ENCODE measurements at places on chromosomes 11 and 22.

GRCh38 chr11:64249563-64250414, 1.5 kb upstream of the PLCB3 start:
- no peak for DNase-seq

GRCh38 chr11:75004215-75004614, 15.5 kb downstream of the NEU3 start:
- no peak for DNase-seq

GRCh38 chr11:75563978-75564552, 2.0 kb downstream of the SERPINH1 start:
- DNase-seq = peak; percentile 91

- no peak for DNase-seq
Measured at GRCh38 chr11:111419181-111419580, 40.1 kb upstream of the POU2AF1 start.

- no peak for DNase-seq
Measured at GRCh38 chr11:34514597-34514996, 1.0 kb upstream of the ELF5 start.
